HCEC 1CT (cell line): ENCODE measurements at places on chromosomes 13 and 19.

DNA sequence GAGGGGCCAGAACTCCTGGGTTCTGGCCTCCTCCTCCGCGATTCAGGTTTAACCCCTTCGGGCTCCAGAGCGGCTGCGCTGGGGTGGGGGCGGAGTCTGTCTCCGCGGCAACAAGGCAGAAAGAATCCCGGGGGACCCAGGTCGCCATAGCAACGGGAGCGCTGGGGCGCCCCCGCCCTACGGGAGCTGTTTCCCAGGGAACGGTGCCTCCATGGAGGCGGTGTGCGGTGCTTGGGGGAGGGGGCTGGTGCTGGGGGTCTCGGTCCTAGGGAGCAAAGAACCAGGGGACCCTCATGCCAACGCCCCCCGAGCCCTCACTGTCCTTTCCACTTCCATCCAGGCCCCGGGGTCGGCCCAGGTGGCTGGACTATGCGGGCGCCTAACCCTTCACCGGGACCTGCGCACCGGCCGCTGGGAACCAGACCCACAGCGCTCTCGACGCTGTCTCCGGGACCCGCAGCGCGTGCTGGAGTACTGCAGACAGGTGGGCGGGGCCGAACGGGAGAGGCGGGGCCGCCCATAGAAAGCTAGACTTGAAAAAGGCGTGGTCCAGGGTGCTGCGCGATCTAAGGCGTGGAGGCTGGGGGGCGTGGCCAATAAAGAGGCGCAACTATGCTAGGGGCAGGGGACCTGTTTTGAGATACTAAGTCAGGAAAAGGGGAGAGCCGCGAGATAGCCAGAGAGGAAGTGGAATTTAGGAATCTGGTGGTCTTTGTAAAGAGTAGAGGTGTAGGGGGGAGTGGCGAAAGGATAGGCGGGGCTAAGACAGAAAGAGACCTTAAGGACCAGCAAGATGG lies 1.2 kb downstream of the APLP1 start:
- DNase-seq, result peak; percentile 66

DNA sequence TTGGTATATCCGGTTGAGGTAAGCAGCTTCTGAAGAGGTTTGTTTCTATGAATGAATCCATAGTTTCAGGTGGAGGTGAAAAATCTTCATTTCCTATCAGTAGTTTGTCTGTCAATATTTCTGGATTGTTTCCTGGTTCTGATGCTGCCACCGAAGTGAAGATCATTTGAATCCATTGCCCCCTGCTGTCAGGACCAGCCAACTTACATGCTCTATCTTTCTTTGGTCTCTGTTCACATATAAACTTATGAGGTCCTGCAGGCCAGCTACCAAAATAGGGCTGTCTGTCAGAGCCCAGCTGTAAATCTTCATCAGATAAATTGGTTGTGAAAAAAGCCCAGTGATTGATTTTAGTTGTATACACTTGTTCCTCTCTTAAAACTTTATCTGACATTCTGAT lies 15.2 kb upstream of the N4BP2L1 start:
- DNase-seq, result peak; percentile 24

DNA sequence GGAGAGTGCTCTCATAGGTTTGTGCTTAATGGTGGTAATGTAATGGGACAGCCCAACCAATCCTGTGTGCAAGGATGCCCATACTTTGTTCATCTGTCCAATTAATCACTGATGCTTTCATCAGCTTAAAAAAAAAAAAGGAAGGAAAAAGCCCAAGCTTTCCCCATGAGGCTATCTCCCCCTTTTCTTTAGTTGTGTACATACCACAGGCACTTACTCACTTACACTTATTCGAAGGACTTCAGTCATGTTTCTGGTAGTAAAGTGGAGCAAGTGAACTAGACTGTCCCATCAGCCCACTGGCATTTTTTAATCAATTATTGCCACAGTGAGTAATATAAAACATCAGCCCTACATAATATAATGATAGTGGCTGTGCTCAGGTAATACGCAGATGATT lies 183.5 kb upstream of the UFM1 start:
- DNase-seq, result peak; percentile 67

DNA sequence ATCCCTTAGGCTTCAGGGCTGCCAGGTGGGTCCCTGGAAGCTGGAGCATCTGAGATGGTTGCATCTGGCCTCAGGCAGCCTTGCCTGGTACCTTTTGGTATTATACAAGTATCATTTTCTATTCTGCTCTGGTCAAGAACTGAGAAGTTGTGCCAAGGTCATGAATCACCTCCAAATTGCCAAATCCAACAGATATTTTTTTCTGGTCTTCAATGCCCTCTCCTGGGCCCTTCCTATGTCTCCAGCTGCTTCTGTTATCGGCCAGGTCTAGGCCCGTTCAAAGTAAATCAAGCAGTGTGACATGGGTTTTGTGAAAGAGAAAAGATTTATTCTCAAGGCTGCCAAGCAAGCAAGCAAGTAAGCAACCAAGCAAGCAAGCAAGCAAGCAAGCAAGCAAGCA lies 271.1 kb upstream of the MAB21L1 start:
- DNase-seq, result no peak

DNA sequence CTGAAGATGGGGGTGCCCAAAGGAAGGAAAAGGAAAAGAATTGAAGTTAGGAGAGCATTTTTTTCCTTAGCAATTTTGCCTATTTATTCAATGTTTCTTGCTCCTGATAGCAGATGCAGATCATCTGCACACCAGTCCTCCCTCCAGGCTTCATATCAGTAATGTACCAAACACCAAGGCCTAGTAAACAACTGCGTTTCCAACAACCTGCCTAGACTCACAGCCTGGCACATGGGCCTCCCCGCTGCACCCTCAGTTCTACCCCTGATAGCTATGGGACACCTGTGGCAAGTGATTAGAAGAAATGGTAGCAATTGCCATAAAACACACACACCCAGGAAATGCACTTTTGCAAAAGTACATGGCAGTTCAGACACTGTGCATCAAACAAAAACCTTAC lies 30.4 kb upstream of the HMGB1 start:
- no peak for DNase-seq

DNA sequence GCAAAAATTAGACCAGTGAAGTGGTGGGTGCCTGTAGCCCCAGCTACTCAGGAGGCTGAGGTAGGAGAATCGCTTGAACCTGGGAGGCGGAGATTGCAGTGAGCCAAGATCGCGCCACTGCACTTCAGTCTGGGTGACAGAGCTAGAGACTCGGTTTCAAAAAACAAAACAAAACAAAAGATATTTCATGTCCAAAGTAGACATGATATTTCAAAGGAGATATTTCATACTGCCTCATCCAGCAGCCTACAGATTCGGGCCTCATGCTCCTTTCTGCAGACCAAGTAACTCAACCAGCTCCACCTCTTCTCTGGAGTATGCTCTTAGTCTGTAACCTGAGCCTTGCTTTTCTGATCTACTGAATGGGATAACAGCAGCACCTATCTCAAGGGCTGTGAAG lies 15.0 kb downstream of the ZC3H4 start:
- DNase-seq, result no peak

- no peak for DNase-seq
Measured at GRCh38 chr13:75285310-75285709, 196.7 kb downstream of the TBC1D4 start.

GRCh38 chr19:52778811-52779210 lies 7.8 kb downstream of the ZNF600 start:
- DNase-seq, result no peak

- no peak for DNase-seq
Measured at GRCh38 chr13:111534751-111535522, 214.5 kb downstream of the TEX29 start.
